ENCODE measurements at places on chromosomes 7 and 10.
A peak's percentile ranks its signal among the peaks of the same experiment; 100 is the strongest.

- no peak for DNase-seq
These were observed 567.4 kb upstream of the FZD8 start for GRCh38 chr10:36209480-36209879.

DNA sequence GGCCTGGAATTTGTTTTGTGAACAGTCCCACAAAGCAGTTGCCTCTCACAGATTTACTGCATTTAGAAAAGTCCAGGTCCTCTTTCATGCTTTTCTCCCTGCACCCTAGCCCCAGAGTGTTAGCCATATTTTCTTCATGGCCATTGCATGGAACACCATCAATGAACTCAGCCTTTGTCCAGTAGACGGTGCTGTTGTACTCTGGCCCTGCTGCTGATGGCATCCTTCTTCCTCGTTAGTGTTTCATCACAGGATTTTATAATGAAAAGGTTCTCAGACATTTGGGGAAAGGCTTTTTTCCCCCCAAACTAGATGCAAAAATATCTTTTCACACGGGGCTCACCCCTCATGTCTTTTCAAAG is 93.0 kb upstream of the SLC25A13 start:
- peak; percentile 44 for DNase-seq

GRCh38 chr7:47552621-47553020 is 29.3 kb downstream of the TNS3 start:
- no peak for DNase-seq

- no peak for DNase-seq
These were observed 190.2 kb downstream of the CAMK1D start for GRCh38 chr10:12539350-12540164.

- peak; percentile 83 for DNase-seq
These were observed at the start of gene LRGUK for GRCh38 chr7:134126966-134127848. TSS of gene LRGUK (plus strand) at chr7:134127340. CDS start at chr7:134127368, 28 bp downstream.

GRCh38 chr7:116786791-116787443 is 75.5 kb upstream of the CAPZA2 start:
- peak; percentile 24 for DNase-seq

GRCh38 chr10:42635098-42635497 is 3.3 kb downstream of the ZNF33B start:
- no peak for DNase-seq

DNA sequence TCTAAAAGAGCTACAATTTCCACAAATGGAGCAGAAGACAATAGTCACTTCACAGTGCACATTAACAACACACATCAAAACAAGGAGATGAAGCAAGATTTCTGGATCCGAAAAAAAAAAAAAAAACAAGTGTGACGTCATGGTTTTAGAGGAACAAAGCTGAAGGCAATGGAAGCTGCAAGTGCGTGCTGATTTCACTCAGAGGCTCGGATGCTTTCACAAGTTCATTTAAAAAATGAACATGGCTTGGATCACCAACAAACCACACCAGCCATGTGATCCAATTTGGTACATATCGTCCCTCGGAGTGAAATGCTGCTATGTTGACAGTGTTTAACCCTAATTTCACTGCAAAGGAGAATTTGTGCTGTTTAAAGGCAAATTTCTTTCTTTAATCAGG is 337.0 kb upstream of the PRKCQ start:
- no peak for DNase-seq

DNA sequence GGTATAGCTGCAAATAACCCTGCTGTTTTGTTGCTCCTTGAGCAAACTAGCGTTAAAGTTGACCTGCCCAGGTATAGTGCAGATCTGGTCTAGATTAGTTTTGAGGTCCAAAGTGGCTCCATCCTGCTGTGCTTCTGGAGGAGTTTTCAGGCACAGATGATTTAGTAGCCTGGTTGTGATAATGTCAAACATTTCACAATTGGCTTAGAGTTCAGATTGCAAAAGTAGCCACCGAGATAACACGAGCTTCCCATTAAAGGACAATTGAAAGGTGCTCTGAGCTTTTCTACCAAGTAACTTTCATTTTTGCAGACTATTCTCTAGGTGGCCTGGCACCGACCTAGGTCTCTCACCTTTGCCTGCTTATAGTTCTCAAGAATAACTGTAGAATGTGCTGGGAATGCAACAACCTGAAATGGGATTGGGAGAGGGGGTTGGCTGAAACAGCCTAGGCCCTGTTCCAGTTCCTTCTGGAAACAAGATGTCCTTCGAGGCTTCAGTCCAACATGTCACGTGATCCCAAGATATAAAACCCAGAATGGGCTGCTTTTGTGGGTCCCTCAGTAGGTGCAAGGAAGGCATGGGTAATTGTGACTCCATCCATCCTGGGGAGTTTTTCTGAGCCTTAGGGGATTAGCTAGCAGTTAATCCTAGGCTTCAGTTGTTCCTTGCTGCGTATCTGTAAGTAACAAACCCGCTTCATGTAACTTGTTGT is 201.0 kb downstream of the CHRM2 start:
- no peak for DNase-seq

- no peak for DNase-seq
These were observed 124.4 kb downstream of the ZNF33B start for GRCh38 chr10:42513921-42514320.

DNA sequence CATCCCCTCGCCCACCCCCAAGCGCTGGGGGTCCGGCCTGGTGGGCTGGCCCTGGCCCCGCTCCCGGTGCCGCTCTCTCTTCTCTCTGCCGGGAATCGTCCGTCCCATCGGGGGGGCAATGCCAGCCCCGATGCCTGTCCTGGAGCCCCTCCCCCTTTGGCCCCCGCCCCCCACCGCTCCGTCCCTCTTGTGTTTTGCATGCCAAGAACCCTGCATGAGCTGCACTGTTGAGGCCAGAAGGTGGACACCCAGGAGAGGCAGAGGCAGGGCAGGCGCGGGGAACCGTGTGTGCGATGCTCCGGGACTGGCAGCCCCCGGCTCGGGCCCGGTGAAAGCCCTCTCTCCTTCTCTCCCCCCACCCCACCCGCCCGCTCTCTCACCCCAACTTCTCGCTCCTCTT is 22.1 kb upstream of the HSPB1 start:
- no peak for DNase-seq

DNA sequence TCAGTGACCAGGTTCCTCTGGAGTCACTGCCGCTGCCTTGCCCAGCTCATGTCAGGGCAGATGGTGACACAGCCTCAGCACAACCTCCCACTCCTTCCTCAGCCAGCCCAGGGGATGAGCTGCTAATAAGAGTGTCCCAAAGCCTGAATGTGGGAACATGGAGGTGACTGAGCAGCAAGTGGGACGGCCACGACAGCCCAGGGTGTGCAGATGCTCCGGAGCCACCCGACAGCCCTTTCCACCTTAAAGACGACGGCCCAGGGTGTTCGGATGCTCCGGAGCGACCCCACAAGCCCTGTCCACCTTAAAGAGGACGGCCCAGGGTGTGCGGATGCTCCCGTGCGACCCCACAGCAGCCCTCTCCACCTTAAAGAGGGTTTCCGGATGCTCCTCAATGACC is 89.2 kb downstream of the DIP2C start:
- no peak for DNase-seq

DNA sequence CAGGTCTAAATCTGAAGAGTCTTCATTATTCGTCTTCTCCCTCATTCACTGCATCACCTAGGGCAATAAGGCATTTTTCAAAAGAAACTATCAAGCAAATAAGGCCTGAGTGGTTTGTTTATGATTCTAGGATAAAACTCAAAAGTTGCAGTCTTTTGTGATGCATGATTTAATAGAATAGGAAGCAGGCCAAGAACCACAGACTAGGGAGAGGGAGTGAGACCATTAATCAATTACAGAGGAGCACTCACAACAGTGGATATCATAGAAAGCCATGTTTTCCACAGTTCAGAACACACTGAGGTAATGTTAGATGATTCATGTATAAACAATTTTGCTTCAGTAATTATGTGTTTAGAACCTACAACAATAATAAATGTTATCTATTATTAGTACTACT is 87.8 kb upstream of the LRRTM3 start:
- no peak for DNase-seq

DNA sequence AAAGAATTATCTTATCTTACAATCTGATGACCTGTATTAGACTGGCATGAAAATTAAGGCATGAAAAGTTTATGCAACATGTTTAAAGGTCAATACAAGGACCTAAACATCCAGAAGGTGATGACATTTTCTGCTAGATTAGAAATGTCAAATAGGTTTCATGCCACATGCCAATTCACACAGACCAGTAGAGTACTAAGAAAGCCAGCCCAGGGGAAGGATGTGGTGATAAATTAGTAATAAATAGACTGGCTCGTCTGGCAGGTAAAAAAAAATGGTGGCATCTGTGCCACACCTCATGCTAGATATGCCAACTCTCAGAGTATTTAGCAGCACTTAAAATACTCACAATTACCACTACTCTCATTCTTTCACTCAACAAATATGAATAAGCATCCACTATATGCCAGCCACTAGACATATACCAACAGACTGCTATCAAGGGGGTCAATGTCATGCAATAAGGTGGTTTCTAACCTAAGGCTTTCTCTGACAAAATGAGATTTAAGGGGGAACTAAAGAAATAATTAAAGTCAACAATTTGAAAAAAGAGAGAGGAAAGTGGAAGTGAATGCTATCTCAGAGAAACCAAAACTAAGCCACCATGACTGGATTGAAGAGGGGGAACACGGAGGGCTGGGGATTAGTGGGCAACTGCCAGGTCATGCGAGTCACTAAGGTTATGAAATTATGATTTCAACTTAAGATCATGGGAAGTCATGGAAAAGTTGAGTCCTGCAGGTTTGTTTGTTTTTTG is 83.5 kb downstream of the SGMS1 start:
- DNase-seq = no peak

DNA sequence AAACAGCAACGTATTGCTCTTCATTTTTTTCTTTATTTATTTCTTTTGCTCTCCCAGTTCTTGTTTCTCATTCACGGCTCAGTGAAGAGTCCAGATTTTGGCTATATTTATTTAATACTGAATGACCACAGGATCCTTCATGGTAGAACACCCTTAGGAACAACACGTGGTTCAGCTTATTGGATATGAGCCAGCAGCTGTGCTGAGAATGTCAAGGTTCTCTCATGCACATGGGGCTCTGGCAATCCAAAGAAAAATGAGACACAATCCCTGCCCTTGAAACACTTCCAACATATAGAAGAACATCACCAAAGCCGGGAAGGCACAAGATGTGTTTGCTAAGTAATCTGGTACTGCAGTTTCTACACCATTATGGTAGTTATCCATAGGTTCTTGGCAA is 852.9 kb downstream of the SORCS1 start:
- DNase-seq = no peak

- no peak for DNase-seq
These were observed 26.8 kb downstream of the TRDMT1 start for GRCh38 chr10:17174626-17175025.

GRCh38 chr7:92504563-92504962 is 23.8 kb downstream of the PEX1 start:
- no peak for DNase-seq

DNA sequence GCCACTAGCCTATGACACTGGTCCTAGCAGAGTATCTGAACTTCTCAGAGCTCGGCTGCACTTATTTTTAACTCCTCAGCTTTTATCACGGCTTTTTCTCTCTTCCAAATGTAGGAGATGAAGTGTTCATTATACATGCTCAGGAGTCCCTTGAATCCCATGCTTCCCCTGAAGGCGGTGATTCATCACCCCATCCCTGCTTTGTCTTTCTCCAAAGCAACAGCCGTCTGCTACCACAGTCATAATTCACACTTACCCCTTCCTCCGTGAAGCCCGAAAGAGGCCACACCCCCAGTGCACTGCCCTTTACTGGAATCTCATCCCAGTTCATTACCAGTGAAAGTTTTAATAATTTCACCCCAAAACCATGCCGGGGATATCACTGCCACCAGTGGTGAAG is 301.5 kb upstream of the SHH start:
- no peak for DNase-seq

DNA sequence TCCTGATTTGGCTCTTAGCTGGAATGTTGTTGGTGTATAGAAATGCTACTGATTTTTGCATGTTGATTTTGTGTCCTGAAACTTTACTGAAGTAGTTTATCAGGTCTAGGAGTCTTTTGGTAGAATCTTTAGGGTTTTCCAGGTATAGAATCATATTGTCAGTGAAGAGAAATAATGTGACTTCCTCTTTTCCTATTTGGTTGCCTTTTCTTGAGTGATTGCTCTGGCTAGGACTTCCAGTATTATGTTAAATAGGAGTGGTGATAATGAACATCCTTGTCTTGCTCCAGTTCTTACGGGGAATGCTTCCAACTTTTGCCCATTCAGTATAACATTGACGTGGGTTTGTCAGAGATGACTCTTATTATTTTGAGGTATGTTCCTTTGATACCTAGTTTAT is 52.0 kb downstream of the ZNF783 start:
- no peak for DNase-seq

DNA sequence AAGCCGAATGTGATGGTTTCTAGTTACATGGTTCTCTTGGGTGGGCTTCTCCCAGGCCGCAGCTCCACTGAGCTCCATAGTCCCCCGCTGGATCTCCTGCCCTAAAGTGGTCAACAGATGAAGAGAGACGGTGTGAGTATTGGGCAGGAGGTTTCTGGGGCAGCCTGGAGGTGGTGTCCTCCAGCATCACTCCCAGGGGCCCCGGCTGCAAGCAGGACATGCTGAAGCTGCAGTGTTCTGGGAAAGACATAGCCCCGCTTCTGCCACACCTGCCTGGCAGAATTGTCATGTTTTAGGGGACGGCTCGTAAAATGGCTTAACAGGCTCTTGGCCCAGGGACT is 40.4 kb downstream of the CALML3 start:
- DNase-seq = no peak

DNA sequence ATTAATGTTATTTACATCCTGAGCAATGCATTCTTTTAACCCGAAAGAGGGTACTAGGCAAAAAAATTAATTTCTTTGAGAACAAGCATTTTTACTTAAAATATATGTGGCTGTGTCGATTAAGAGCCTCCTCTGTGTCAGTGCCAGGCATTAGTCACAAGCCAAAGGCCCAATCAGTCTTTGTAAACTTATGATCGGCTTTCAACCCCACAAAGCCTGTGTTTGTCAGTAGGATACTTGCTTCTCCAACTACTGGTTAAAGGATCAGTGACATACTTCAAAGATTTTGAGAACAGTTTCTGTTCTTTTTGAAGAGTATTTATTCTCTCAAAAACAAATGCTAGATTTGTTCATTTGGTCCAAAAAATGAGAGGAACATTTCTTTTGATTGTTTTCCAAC is 159.3 kb downstream of the NRCAM start:
- DNase-seq = no peak

- no peak for DNase-seq
These were observed 31.1 kb upstream of the DDX50 start for GRCh38 chr10:68870061-68870460.
